ENCODE measurements at places on chromosomes 11 and 22.

DNA sequence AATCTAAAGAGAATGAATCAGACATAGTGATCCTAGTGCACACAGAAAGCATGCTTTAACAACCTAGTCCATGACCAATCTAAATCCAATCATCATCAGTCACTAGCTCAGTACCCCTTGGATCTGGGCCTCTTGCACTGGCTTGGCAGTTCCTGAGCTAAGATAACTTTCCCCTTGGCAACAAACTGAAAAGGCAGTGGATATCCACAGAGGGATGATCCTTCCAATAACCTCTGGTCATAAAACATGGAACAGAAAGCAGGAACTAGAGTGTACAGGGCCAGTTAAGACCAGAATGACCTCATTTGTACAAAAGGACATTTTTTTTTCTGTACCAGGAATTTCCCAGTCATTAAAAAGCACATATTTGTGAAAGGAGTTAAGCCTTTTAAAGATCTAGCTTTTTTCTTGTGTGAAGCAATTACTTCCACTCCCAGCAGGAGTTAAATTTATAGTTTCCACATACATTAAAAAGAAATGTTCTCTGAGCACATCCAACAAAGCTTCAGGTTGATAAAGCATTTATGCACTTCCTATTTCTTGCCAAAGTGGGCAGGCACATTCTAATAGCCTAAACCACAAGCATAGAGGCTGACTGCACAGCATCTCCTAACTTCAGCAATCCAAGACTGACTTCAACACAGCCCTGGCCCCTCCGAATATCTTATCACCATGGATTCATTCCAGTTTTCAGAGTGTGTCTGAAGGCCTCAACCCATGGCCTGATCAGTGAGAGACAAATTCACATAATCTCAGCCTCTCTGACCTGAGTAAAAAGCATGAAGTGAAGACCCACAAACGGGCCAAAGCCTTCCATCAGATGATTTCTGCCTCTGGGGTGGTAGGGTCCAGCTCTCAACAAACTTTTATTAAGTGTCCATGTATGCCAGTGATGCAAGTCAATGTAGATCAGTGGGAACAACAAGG, 29.9 kb downstream of the GUCY1A2 start:
- DNase-seq = no peak
- no peak overlapping the region for H3K27ac ChIP-seq
- H3K4me3 ChIP-seq = no peak overlapping the region
- no peaks in the 10 kb centered on the region for H3K4me1 ChIP-seq
- no peaks in the 10 kb centered on the region for H3K27me3 ChIP-seq

DNA sequence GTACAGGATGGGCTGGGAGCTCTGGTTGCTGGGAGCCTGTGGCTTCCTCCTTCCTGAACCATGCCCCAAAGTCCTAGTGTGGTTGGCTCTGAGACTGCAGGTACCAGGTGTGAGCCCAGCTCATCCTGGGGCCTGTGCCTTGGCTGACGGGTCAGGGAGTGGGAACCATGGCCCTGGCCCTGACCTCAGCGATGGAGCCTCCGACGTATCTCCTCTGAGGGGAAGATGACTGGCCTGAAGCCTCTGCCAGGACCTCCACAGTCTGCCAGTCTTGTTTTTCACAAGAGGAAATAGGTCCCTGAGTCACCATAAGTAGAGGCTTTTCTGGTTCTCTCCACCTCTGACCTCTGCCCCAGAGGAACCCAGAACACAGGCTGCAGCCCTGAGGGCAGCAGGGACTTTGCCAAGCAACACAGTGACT, 3.4 kb downstream of the RCE1 start:
- no peaks in the 10 kb centered on the region for H3K27me3 ChIP-seq
- no peak overlapping the region for H3K27ac ChIP-seq
- no peak overlapping the region for H3K4me3 ChIP-seq
- peaks cover 22% of the 10 kb centered on the region for H3K4me1 ChIP-seq

- peaks cover 2% of the 10 kb centered on the region for H3K36me3 ChIP-seq
- no peak for DNase-seq
- no peak overlapping the region for H3K4me3 ChIP-seq
- H3K27ac ChIP-seq = no peak overlapping the region
Measured at GRCh38 chr11:69444381-69445130, 36.9 kb upstream of the LINC01488 start.

DNA sequence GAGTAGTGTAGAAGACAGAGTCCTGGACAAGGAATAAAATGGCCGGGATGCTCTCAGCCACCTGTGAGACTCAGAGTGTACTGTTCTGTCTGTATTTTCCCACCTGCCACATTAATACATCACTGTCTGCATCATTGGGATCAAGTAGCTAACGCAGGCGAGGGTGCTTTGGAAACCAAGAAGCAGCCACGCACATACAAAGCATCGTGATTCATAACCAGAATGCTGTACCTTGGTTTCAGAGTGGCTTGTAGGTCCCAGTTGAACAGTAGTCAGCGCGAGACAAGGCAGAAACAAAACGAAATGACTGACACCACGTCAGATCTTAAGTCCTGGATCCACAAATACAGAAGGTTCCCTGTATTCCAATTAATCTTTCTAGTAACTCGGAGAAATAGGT, 198.3 kb downstream of the GRIK4 start:
- H3K27me3 ChIP-seq = peaks cover 41% of the 10 kb centered on the region
- no peak overlapping the region for H3K4me3 ChIP-seq
- peaks cover 2% of the 10 kb centered on the region for H3K4me1 ChIP-seq
- H3K36me3 ChIP-seq = no peaks in the 10 kb centered on the region

DNA sequence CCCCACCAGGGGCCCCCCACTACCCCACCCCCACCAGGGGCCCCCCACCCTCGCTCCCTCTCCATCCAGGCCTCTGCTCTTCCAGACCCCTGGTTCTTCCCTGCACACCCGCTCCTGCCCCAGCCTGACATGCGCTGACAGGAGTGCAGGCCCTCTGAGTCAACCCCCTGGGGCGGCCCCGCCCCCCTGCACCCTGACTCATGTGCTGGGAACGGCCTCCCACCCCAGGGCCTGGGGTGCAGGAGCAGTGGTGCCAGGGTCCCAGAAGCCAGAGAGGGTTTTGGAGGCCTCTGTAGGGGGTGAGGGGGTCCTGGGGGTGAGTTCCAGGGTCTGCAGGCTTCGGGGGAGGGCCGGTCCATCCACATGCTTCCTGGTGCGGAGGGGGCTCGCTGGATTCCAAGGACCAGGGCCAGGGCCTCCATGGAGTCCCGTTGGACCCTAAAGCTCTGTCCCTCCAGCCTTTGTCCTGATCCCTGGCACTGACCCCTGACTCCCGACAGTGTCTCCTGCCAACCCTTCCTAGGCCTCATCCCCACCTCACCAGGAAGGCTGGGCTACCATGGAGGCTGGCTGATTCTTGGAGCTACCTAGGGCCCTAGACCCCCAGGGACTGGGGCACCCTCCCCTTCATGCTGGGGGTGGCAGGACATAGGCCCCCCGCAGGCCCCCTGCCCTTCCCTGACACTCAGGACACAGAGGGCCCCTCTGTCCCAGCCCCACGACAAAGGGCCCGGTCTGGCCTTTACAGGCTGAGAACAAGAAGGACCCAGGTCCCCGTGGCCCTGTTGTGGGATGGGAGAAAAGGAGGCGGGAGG, 583 bp upstream of the PKP3 start:
- DNase-seq = no peak
- no peak overlapping the region for H3K27ac ChIP-seq
- no peak overlapping the region for H3K4me3 ChIP-seq

DNA sequence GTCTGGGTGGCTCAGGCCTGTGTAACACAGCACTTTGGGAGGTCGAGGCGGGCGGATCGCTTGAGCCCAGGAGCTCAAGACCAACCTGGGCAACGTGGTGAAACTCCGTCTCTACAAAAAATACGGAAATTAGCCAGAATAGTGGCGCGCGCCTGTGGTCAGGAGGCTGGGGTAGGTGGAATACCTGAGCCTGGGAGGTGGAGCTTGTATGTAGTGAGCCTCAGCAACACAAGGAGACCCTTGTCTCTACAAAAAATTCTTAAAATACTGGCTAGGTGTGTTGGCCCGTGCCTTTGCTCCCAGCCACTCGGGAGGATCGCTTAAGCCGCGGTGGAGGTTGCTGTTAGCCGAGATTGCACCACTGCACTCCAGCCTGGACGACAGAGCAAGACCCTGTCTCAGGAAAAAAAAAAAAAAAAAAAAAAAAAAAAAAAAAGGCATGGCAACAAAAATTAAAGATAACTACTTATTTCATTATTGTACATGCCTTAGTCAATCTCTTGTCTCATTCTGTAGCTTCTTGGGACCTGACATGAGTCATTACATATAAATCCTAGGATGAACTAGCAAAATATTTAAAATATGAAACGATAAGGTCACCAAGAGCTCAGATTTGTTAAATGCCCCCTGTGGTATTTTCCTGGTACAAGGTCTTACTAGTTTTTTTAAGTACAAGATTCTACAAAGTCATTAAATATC, 1.1 kb downstream of the TAF1D start:
- H3K27ac ChIP-seq = peak overlapping the region; percentile 99
- H3K27me3 ChIP-seq = no peaks in the 10 kb centered on the region
- H3K4me1 ChIP-seq = peaks cover 75% of the 10 kb centered on the region
- H3K36me3 ChIP-seq = peaks cover 59% of the 10 kb centered on the region
- peak overlapping the region; percentile 100 for H3K4me3 ChIP-seq

- no peaks in the 10 kb centered on the region for H3K27me3 ChIP-seq
- H3K4me1 ChIP-seq = peaks cover 4% of the 10 kb centered on the region
- no peak overlapping the region for H3K27ac ChIP-seq
- peaks cover 32% of the 10 kb centered on the region for H3K36me3 ChIP-seq
- no peak overlapping the region for H3K4me3 ChIP-seq
Measured at GRCh38 chr11:117361432-117361831, 33.8 kb downstream of the CEP164 start.
